ENCODE measurements at places on chromosomes 1 and 21. TPM values are rescaled to one million over a fixed set of nuclear protein-coding genes. Genes with fewer than 3 reads are reported as not detected.

DNA sequence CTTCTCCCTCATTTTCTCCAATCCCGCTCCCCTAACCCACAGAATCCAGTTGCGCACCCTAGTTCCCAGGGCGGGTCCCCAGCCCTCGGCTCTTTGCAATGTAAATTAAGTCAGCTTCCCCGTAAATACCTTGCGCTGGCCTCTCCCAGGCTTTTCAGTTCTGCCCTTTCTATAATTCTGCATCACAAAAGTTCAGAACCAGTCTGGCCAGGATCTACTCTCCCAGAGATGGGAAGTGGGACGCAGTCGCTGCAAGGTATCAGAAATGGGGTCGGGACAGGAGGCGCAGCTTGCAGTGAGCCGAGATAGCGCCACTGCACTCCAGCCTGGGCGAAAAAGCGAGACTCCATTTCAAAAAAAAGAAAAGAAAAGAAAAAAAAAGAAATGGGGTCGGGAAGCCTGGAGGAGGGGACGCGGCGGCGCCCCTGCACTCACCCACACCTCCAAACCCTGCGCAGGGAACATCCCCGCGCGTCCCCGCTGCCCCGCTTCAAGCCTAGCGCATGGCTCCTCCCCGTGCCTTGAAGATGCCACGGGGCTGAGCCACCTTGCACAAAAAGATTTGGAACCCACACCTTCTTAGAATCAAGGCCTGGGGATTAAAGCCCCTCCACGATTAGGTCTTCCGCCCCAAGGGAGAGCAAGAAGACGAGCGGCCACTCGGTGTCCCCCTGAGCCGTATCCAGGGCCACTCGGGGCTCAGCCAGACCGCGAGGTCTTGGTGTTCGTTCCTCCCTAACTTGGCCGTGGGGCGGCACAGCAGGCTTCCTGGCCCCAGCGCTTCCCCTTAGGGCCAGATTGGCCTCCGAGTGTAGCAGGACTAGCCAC is 27.2 kb upstream of the ITLN2 start:
- peak; percentile 52 for ATAC-seq

- peak; percentile 98 for ATAC-seq
Observed at GRCh38 chr1:151024540-151025146, 11.7 kb upstream of the BNIPL start.

NECTIN4 gene
- 0.32 TPM for total RNA-seq

- ATAC-seq, result no peak
Observed at GRCh38 chr1:117365350-117366176, 1.7 kb upstream of the MAN1A2 start.

DNA sequence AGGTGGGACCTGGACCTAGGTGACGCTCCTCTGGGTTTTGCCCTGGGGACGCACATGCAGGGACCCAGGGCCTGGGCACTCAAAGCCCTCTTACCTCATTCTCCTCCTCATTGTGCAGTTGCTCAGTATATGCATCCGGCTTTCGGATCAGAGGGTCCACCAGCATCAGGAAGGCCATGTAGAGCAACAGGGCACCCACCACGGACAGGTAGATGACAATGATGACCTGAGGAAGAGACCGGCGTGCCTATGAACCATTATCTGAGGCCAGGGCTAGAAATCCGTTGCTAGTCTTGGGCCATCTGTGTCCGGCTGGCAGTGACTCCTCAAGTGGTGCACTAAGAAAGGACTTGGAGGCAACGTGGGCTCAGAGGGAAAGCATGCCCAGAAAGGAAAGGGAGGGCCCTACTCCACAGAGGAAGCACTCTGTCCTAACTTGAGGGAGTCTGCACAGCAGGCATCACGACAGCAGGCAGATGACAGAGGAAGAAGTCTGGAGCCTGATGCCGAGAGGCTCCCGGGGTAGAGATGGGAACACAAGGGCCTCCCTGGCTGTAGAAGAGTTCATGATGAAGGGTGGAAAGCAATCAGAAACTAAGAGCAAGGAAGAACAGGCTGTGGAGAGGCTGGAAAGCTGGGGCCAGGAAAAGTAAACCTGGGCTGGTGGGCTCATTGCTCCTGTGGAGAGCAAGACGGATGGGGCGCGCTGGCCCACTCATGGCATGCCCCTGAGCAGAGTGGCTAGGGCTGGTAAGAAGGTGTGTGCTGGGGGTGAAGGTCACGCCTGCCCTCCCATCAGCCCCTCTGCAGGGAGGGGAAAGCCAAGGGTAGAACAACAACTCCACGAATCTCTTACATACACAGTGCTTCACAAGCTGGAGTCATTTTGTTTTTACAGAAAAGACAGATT is 10.3 kb downstream of the TMEM9 start:
- no peak for ATAC-seq

CDA gene
- not detected for total RNA-seq

OR2AK2 gene
- not detected for total RNA-seq

DNA sequence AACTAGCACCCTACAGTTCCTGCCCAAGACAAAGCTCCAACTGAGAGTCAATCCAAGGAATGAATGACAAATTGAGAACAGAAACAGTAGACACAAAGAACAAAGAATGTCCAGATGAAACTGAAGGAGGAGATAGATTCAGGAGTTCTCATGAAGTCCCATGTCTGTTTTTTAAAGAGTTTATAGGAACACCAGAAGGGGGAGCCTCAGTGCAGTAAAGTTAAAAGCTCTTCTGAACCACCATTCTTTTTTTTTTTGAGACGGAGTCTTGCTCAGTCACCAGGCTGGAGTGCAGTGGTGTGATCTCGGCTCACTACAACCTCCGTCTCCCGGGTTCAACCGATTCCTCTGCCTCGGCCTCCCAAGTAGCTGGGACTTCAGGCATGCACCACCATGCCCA is 323.6 kb downstream of the MRPL39 start:
- no peak for ATAC-seq

All from activated T-helper 17 cell treated with anti-CD3 and anti-CD28 coated beads, Interleukin-2, amount 50 U/mL, for 72 hours (primary cell).